B cell (primary cell): ENCODE measurements at places on chromosomes 2 and 18. TPM values are rescaled to one million over a fixed set of nuclear protein-coding genes. Genes with fewer than 3 reads are reported as not detected.

- no peaks in the 10 kb centered on the region for H3K36me3 ChIP-seq
- no peak overlapping the region for H3K27ac ChIP-seq
- DNase-seq: no peak
- no peaks in the 10 kb centered on the region for H3K4me1 ChIP-seq
- H3K4me3 ChIP-seq: no peak overlapping the region
These were observed 217.9 kb upstream of the RAB6C start for GRCh38 chr2:129761569-129762021.

COL4A4 gene
- 30.2 and 34.6 TPM in 2 replicates for total RNA-seq

DNA sequence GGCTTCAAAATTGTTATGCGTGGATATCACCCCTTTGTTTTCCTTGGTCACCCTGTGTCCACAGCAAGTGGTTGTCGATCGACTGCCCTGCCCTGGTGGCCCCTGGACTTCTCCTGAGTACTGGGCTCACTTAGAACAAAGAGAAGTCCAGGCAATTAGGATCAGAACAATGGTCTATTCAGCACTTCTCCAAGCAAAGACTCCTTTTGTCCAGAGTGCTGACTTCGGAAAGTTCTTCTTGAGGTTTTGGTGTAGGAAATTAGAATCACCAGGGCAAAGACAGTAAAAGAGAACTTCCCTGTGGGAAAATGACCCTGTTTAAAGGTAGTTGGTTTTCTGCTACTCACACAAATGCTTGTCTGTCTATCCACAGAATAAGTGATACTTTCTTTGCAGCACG is 173.9 kb downstream of the FHOD3 start:
- no peaks in the 10 kb centered on the region for H3K4me1 ChIP-seq
- DNase-seq: no peak
- peaks cover 3% of the 10 kb centered on the region for H3K27me3 ChIP-seq
- H3K4me3 ChIP-seq: no peak overlapping the region
- H3K27ac ChIP-seq: no peak overlapping the region
- H3K36me3 ChIP-seq: no peaks in the 10 kb centered on the region

DNA sequence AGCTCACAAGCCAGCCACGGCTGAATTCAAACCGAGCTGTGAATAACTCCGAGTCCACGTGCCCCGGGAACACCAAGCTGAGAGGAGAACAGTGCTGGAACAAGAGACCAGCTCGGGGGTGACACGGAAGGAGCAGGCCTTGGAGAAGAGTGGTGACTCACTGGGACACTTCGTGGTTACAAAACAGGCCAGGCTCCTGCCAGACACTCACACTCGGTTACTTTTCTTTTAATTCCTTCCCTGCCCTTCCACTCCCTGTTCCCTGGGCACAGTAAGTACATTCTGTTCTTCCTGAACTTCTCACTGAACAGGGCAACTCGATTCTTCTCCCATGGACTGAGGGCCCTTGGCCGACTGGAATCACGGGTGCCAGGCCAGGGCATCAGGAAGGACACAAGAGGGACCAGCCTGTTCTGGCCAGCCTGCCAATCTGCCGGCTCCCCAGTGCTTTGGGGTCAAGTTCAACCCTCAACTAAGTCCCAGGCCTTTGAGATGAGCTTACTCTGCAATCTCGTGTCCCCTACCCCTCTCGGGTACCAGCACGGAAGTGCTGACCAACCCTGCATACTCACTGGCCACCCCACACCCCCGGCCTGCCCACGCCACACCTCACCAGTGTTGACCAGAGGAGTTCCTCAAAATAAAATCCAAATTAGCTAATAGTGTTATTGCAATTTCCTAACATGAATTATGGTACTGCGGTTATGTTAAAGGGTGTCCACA is 87.5 kb downstream of the TFCP2L1 start:
- no peaks in the 10 kb centered on the region for H3K27me3 ChIP-seq
- DNase-seq: no peak
- H3K4me1 ChIP-seq: no peaks in the 10 kb centered on the region

GRCh38 chr2:85189606-85190270 is 56.5 kb downstream of the TCF7L1 start:
- no peaks in the 10 kb centered on the region for H3K36me3 ChIP-seq
- no peak overlapping the region for H3K27ac ChIP-seq
- H3K27me3 ChIP-seq: no peaks in the 10 kb centered on the region
- H3K4me3 ChIP-seq: no peak overlapping the region
- H3K4me1 ChIP-seq: no peaks in the 10 kb centered on the region

MAB21L4 gene
- total RNA-seq: not detected in 2 replicates

DNA sequence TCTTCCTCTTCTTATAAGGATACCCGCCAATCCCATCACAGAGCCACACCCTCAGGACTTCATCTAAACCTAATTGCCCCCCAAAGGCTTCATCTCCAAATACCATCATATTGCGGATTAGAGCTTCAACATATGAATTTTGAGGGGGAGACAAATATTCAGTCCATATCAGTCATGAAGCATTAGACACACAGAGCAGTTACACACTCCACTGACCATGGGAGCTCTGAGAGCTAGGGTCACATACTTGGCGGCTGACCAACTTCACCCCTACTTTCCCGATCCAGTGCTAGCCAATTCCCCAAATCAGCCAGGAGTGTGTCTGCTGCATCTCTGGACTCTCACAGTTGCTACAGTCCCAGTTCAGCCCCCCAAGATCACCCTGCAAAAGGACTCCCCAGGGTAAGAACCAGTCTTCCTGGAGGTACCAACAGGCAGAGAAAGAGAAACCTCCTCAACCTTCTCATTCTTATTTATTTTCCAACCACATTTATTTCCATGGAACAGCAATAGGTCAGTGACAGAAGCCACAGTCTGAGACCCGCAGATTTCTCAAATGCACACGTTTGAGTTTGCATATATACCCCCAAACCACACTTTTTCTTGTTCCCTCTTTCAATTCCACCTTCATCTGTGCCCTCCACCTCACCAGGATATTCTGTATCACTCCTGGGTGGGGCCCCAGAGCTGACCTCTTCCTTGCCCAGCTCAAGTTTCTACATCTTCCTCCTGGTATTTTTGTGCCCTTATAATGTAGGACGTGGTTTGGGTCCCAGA is 33.3 kb downstream of the SPP2 start:
- peaks cover 11% of the 10 kb centered on the region for H3K27me3 ChIP-seq
- H3K27ac ChIP-seq: no peak overlapping the region
- H3K4me1 ChIP-seq: peaks cover 9% of the 10 kb centered on the region
- no peaks in the 10 kb centered on the region for H3K36me3 ChIP-seq

DNA sequence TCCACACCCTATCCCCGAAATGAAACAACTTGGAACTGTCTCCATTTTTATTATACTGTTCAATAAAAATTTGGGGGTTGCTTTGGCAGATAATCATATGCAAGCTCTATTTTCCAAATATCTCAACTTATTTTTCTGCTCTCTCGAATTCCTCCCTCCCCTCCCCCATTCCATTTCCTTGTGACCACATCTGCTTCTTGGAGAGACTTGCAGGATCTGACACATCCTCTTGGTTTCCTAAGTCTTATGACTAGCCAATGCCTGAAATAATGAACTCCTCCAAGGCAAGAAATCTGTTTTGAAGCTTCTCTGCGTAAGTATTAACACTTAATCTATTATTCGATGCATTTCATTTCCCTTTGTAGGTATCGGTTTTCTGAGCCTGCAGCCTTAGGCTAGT is 16.1 kb downstream of the TGIF1 start:
- DNase-seq: no peak
- no peaks in the 10 kb centered on the region for H3K36me3 ChIP-seq

DNA sequence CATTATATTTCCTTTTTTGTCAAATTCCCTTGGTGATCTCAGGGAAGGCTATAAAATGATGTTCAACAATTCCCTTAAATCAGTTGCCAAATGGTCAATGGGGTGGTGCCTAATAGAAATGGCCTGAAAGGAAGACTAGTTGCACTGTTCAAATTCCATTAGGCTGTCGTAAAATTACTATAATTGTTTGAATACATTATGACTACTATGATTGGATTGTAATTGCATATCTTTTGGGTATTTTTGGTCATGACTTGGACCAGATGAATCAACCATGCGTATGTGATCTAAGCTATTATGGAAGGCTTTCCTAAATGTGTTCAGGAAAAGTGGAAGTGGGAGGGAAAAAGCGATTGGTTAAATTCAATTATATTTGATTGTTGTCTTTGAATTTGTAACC is 41.3 kb upstream of the KCNE4 start:
- no peak overlapping the region for H3K4me3 ChIP-seq
- no peak overlapping the region for H3K27ac ChIP-seq
- H3K36me3 ChIP-seq: no peaks in the 10 kb centered on the region
- H3K27me3 ChIP-seq: no peaks in the 10 kb centered on the region

DNA sequence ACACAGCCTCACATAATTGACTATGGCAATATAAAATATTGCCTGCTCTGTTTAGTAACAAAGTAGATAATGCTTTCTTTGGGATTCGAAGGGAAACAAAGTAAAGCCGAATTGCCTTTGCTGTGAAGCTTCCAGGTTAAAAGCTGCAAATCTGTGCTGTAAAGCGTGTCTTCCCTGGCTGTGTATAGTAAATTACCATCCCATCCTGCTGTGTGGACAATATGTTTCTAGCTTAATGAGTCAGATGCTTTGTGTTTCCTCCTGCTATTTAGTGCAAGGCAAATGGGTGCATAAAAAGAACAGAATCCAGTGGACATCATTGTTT is 265.1 kb downstream of the SOCS6 start:
- no peaks in the 10 kb centered on the region for H3K4me1 ChIP-seq
- H3K27me3 ChIP-seq: no peaks in the 10 kb centered on the region
- no peak overlapping the region for H3K27ac ChIP-seq
- no peaks in the 10 kb centered on the region for H3K36me3 ChIP-seq
- no peak for DNase-seq

CRACDL gene
- 0.07 and 0.25 TPM in 2 replicates for total RNA-seq

DNA sequence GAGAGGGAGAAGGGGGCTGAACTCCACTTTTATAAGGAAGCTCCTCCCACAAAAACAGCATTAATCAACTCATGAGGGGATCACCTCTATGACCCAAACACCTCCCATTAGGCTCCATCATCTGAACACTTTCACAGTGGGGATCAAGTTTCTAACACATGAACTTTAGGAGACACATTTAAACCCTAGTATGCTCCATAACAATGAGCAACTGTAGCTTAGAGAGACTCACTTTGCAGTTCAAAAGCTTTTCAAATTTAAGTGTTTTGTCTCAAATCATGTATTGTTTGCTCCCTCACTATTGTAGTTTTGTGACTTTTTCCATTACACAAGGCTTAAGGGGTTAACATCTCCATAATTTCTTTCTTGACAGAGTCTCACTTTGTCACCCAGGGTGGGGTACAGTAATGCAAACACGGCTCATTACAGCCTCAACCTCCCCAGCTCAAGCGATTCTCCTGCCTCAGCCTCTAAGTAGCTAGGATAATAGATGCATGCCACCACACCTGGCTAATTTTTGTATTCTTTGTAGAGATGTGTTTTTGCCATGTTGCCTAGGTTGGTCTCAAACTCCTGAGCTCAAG is 352.7 kb upstream of the CDH20 start:
- H3K27me3 ChIP-seq: no peaks in the 10 kb centered on the region
- H3K36me3 ChIP-seq: no peaks in the 10 kb centered on the region
- no peak for DNase-seq
- H3K27ac ChIP-seq: no peak overlapping the region
- H3K4me1 ChIP-seq: no peaks in the 10 kb centered on the region

GRCh38 chr2:191894681-191895147 is 47.8 kb upstream of the CAVIN2 start:
- no peak overlapping the region for H3K4me3 ChIP-seq
- no peaks in the 10 kb centered on the region for H3K36me3 ChIP-seq
- no peaks in the 10 kb centered on the region for H3K27me3 ChIP-seq
- H3K27ac ChIP-seq: no peak overlapping the region
- DNase-seq: no peak

- peaks cover 37% of the 10 kb centered on the region for H3K27me3 ChIP-seq
- H3K4me1 ChIP-seq: no peaks in the 10 kb centered on the region
- no peak for DNase-seq
- H3K27ac ChIP-seq: no peak overlapping the region
These were observed 4.7 kb upstream of the KCNK3 start for GRCh38 chr2:26687801-26688200.

GRCh38 chr2:126059379-126059778 is 596.6 kb upstream of the GYPC start:
- H3K27me3 ChIP-seq: no peaks in the 10 kb centered on the region
- H3K36me3 ChIP-seq: no peaks in the 10 kb centered on the region
- no peaks in the 10 kb centered on the region for H3K4me1 ChIP-seq
- DNase-seq: no peak
- no peak overlapping the region for H3K27ac ChIP-seq

GRCh38 chr18:44423814-44424644 is 256.7 kb upstream of the SETBP1 start:
- H3K27me3 ChIP-seq: no peaks in the 10 kb centered on the region
- no peaks in the 10 kb centered on the region for H3K36me3 ChIP-seq
- no peak for DNase-seq
- no peak overlapping the region for H3K27ac ChIP-seq
- no peaks in the 10 kb centered on the region for H3K4me1 ChIP-seq

GRCh38 chr18:43735570-43735969 is 458.3 kb upstream of the SYT4 start:
- no peaks in the 10 kb centered on the region for H3K36me3 ChIP-seq
- no peak overlapping the region for H3K4me3 ChIP-seq
- H3K4me1 ChIP-seq: no peaks in the 10 kb centered on the region
- no peak overlapping the region for H3K27ac ChIP-seq

DNA sequence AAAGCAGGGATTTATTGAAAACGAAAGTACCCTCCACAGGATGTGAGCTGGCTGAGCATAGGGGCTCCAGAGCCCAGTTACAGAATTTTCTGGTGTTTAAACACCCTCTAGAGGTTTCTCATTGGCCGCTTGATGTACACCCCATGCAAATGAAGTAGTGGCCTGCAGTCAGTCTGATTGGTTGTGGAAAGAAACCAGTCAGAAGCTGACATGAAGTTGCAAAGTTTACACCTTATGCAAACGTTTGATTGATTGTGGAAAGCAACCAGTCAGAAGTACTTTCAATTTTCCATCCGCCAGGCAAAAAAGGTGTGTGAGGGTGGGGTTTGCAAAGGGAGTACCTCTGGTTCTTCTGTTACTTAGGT is 62.3 kb downstream of the VWA3B start:
- H3K36me3 ChIP-seq: no peaks in the 10 kb centered on the region
- DNase-seq: no peak
- no peak overlapping the region for H3K27ac ChIP-seq
- no peak overlapping the region for H3K4me3 ChIP-seq
- peaks cover 4% of the 10 kb centered on the region for H3K4me1 ChIP-seq

DNA sequence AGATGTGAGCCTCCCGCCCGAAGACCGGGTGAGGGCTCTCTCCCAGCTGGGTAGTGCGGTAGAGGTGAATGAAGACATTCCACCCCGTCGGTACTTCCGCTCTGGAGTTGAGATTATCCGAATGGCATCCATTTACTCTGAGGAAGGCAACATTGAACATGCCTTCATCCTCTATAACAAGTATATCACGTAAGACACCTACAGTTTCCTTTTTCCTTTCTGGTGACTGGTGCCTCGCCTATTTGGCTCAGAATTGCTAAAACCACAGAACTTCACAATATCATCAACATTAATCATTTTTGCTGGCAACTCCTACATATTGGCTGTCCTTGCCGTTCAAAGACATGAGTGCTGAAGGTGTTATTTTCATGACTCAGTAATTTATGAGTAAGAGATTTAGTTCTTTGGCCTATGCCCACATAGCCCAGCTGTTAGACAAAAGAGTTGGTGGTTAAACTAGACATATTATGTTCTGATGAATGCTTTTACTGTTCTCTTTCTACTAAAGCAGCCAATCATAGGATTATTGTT is 2.2 kb downstream of the STAMBP start:
- H3K36me3 ChIP-seq: peaks cover 6% of the 10 kb centered on the region
- no peak overlapping the region for H3K27ac ChIP-seq
- no peak overlapping the region for H3K4me3 ChIP-seq
- no peak for DNase-seq
- peaks cover 19% of the 10 kb centered on the region for H3K4me1 ChIP-seq
